ENCODE measurements at places on chromosomes 5 and 9. TPM values are rescaled to one million over a fixed set of nuclear protein-coding genes. Genes with fewer than 3 reads are reported as not detected.

FGF18 gene
- 0.25 TPM for total RNA-seq

GABRG2 gene
- total RNA-seq, result not detected

LIX1 gene
- total RNA-seq, result not detected

SLC34A3 gene
- total RNA-seq, result not detected

GRCh38 chr9:34363619-34364351, 12.9 kb downstream of the MYORG start:
- H3K4me1 ChIP-seq, result peaks cover 13% of the 10 kb centered on the region
- H3K4me3 ChIP-seq, result peak overlapping the region; percentile 44
- DNase-seq, result no peak
- peak overlapping the region; percentile 67 for H3K27ac ChIP-seq
- no peaks in the 10 kb centered on the region for H3K27me3 ChIP-seq

- H3K27me3 ChIP-seq, result peaks cover 2% of the 10 kb centered on the region
- DNase-seq, result no peak
- H3K36me3 ChIP-seq, result peaks cover 17% of the 10 kb centered on the region
Observed at GRCh38 chr9:32954642-32955041, 46.8 kb downstream of the APTX start.

DNA sequence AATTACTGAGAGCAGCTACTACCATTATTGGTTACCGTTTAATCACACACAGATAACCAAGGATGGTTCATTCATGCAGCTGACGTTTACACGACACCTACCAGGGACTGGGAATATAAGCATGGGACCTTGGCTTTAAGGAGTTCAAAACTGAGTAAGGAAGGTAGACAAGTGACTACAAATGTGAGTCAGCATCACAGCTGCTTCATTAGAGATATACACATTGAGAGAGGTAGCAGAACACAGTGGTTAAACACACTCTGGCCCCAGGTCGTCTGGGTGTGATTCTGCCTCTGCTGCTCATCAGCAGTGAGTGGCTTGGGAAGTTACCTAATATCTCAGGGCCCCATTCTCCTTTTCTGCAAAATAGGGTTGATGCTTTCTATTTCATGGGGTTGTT, 268.6 kb downstream of the NR3C1 start:
- H3K4me3 ChIP-seq, result no peak overlapping the region
- peaks cover 5% of the 10 kb centered on the region for H3K4me1 ChIP-seq
- peaks cover 6% of the 10 kb centered on the region for H3K36me3 ChIP-seq
- no peak for DNase-seq
- no peak overlapping the region for H3K27ac ChIP-seq

DNA sequence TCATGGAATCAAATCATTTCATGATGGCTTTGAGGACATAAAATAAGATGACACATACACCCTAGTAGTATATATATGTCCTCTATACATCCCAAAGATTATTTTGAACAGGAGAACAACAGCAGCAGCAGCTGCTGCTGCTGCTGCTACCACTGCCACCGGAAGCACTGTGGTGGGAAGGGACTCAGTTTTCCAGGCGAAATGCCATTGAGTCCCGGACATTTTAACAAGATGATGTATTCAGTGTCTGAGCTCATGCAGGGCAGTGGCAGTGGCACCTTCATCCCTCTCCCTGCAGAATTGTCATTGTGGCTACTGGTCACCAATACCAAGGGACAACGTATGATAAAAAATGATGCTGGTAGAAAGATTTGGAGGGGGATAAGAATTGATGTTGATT, 151.3 kb downstream of the CHSY3 start:
- H3K27ac ChIP-seq, result no peak overlapping the region
- H3K36me3 ChIP-seq, result no peaks in the 10 kb centered on the region
- no peaks in the 10 kb centered on the region for H3K27me3 ChIP-seq
- DNase-seq, result no peak
- no peak overlapping the region for H3K4me3 ChIP-seq

GRCh38 chr9:110936719-110937452, 101.4 kb downstream of the LPAR1 start:
- H3K27ac ChIP-seq, result no peak overlapping the region
- no peaks in the 10 kb centered on the region for H3K27me3 ChIP-seq
- H3K36me3 ChIP-seq, result peaks cover 1% of the 10 kb centered on the region
- DNase-seq, result no peak
- no peak overlapping the region for H3K4me3 ChIP-seq
